NAMALWA (cell line): ENCODE measurements at places on chromosomes 13 and 19.

DNA sequence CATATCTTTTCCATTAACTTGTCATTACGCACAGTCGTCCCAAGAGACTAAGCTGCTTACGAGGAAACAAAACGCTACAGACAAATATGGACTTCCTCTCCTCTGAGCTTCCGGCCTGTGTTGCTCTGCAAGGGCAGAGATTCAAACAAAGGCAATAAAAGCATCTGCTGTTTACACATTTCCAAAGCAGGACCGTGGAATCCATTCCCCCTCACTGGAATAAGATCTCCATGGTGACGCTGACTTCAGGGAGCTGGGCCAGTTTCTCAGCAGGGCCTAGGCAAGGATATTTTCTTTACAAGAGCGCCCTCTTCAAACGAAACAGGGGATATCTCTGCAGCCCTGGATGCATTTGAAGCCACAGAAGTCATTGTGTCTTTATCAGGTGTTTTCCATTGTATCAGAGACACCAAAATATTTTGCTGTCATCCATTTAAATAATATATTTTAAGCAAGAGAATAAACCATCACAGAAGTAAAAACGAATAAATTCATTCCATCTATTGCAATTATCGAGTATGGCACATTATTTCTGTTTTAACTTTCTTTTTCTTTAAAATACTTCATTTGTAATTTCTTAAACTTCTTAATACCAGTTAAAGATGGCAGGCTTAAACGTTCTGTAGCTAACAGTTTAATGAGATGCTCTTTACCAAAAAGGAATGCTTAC lies 177.5 kb downstream of the DCLK1 start:
- DNase-seq: peak; percentile 57

- DNase-seq: no peak
Measured at GRCh38 chr13:112955956-112956355, 13.1 kb upstream of the MCF2L start.

- DNase-seq: peak; percentile 53
Measured at GRCh38 chr19:55579766-55580621, 654 bp downstream of the ZNF579 start.

GRCh38 chr13:28548872-28549271 lies 53.9 kb upstream of the FLT1 start:
- DNase-seq: no peak

DNA sequence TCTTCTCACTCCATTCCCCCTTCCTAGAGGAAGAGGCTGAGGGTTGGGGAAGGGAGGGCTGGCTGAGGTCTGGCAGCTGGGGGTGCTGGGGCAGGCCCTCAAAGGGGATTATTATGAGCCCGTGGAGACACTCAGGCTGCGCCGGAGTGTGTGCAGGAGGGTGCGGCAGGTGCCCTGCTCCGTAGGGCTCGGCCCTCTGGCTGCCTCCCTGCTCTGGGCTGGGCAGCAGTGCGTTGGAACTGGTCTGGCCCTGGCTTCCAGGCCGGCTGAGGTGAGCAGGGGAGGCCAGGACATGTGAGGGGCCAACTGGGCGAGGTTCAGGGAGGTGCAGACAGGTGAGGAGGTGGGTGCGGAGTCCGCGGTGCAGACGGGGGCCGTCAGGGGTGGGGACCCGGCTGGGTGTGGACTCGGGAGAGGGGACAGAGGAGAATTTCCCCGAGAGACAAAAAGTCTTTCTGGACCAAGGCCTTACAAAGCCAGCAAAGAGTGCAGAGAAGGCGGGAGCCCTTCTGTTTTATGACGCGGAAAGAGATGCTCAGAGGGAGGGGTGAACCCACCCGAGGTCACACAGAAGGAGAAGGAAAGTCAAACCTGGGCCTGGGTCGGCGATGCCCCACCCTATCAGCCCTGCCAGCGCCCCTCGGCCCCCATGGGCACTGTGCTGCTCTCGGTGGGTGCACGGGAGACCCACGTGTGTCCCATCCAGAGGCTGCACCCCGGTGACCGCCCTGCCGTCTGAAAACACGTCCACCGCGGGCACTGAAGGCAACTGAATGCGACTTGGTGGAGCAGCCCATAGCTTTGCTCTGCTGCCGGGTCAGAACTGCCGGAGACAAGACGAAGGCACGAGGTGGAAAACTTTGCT lies 31.0 kb downstream of the PIP5K1C start:
- no peak for DNase-seq
